ENCODE measurements at places on chromosomes 7 and 10.

DNA sequence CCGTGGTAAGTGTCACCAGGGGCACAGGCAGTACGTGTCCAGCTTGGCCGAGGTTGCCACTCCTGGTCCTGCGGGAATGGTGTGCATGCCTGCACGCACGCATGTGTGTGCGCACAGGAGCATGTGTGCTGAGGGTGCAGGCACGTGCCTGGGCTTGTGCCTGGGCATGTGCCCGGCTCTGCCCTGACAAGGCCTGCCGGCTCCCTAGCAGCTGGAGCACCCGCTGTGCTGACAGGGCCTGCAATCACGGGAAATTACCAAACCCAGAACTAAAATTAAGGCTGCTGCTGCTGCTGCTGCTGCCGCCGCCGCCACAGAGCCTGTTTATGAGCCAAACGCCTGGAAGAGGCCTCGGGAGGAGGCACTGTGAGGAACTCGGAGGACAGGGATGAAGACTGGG, 28.7 kb downstream of the GHRHR start:
- DNase-seq = no peak

DNA sequence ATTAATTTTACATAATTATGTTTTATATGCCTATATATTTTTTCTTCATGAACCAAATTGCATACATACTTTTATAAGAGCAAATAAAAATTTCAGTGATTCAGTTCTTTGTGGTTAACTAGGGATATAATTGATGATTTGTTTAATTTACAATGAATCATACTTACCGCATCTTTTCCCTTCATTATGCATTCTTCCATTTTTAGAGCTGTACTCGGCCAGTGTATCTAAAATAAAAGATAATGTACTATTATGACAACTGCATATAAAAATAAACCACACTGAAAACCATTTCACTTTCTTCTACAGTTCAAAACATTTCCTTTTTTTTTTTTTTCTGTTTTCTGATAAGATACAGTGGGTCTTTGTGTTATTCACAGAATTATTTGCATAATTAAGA, 179.9 kb downstream of the SEMA3E start:
- no peak for DNase-seq

DNA sequence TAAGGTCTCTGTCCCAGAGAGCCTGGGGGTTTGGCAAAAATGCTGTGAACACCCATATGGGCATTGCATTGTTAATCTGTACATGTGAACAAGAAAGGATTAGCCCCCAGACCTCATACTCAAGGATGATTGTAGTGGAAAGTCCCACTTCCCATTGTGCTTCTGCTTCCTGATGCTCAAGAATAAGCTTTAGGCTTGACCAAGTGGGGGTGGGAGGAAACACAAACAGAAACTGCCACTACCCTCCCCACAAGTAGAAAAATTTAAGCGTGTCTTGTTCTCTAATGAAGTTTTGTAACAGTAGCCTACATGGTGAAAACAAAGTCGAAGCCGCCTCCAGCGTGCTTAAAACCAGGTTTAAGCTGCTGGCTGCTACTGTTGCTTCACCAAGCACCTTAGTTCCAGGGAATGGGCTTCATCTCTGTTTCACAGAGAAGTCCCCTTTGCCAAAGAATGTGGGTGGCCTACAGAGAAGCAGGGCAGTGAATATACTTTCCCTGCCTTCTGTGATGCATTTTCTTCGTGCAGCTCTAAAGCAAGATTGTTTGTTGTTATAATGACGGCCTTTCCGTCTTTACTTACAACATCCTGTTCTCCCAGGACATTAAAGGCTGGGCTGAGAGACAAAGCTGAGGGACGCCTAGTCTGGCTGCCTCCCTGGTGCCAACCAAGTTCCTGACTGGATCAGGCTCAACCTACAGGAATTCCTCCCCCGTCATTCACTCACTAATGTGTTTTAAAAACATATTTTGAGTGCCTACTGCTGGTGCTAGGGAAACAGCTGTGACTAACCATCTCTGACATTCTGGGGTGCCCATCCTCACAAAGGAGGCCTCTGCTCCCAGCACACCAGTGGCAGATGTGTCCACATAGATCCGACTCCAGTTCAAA, 32.1 kb upstream of the CCSER2 start:
- DNase-seq = no peak

GRCh38 chr7:112790586-112791003, 402 bp upstream of the TMEM168 start:
- no peak for DNase-seq

DNA sequence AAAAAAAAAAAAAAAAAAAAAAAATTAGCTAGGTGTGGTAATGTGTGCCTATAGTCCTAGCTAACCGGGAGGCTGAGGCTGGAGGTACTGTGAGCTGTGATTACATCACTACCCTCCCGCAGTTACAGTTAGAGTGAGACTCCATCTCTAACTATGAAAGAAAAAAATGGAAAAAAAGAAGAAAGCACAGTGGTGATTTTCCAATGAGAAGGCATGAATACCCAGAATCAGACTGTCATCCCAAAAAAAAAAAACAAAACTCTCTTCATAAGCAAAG, 269.9 kb upstream of the MKLN1 start:
- no peak for DNase-seq

GRCh38 chr7:75937958-75938786, 23.2 kb downstream of the POR start:
- DNase-seq = no peak

DNA sequence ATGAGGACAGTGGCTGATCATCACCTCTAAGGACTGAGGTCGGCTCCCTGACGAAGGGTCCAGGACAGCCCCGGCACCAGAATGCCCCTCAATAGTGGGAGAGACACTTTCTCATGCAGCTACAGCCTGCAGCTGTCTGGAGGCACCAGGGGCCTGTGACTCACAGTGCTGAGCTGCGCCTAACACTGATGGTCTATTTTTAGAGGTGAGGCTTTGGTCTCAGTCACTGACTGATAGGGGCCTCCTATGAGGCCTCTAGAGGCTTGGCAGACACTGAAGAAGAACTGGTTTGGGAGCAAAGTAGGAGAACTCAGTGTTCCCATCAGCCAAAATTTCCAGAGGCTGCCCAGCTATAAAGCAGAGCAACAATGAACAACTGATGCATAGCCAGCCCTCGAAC, 130.1 kb downstream of the COBL start:
- DNase-seq = no peak

- DNase-seq = no peak
These were observed 52.9 kb downstream of the ZNF467 start for GRCh38 chr7:149720372-149721083.

GRCh38 chr7:101234636-101235035, 3.0 kb downstream of the CLDN15 start:
- no peak for DNase-seq

DNA sequence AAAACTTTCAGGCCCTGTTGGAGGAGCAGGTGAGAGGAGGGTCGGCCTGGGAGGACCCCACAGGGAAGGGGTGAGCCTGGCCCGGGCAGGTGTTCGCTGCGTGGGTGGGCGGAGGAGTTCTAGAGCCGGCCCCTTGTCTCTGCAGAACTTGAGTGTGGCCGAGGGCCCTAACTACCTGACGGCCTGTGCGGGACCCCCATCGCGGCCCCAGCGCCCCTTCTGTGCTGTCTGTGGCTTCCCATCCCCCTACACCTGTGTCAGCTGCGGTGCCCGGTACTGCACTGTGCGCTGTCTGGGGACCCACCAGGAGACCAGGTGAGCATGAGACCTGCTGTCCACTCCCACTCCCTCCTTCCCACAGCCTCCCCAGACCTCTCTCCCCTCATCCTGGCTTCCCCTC, 5.6 kb downstream of the ZNHIT1 start:
- DNase-seq = no peak

GRCh38 chr7:5203183-5203537, 13.1 kb downstream of the WIPI2 start:
- DNase-seq = no peak

- DNase-seq = no peak
These were observed 122.3 kb upstream of the CARD11 start for GRCh38 chr7:3165681-3166580.

GRCh38 chr10:87750001-87750671, 67.9 kb downstream of the ATAD1 start:
- no peak for DNase-seq

DNA sequence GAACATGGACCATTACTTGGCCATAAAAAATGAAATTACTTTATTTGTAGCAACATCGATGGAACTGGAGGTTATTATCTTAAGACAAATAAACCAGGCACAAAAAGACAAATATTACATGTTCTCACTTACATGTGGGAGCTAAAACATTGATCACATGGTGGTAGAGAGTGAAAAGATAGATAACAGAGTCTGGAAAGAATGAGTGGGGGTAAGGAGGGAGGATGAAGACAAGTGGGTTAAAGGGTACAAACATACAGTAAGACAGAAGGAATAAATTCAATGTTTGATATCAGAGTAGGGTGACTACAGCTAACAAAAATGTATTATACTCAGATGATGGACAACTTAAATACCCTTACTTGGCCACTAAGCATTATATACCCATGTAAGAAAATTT, 100.0 kb upstream of the WNT16 start:
- no peak for DNase-seq

DNA sequence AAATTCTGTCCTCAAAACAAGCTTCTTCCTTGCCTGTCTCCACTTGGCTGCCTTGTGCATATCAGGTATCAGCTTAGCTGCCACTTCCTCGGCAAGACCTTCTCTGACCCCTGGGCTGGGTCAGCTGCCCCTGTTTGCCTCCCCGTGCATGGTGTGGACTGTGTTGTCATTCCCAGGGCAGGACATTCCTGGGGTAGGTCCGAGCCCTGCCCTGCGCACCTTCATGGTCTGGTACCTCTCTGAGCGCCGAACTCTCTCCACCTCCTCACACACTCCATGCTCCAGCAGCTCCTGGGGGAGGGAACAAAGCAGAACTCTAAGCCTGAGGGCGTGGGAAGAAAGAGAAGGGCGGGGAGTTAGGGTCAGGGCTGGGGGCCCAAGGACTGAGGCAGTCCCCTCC, 3.8 kb downstream of the POLM start:
- no peak for DNase-seq

- no peak for DNase-seq
These were observed 54.5 kb upstream of the PDZD8 start for GRCh38 chr10:117429643-117430265.

DNA sequence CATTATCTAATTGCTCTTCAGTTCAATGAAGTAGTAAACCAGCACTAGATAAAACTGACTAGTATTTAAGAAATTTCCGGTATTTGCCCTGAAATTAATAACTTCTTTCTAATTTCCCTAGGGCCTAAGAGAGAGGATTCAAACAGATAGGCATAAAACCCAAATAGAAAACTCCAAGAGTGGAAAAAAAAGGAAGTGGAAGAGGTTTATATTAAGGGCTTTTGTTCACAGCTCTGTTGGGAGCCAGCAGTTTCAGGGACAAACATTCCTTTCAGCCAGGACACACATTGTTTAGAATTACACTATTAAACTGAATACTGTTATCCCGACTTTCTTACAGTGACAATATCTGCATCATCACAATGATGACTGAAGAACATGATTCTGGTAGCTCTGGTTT, 3.6 kb downstream of the ODAD2 start:
- no peak for DNase-seq

DNA sequence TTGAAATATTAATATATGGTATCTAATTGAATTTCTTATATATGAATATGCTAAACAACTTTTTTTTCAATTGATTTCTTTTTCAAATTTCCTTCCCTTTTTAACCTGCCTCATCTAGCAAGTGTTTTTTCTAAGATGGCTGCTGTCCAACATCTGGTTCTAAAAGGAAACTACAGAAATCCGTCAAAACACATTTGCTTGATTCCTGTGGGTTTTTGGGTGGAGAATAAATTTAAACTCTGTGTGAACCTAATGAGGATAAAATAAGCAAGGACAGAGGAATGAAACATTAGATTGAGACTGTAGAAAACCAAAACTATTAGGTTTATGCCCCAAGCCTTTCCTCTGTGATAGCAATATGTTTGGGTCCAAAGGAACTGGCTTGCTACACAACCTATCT, 75.5 kb upstream of the STARD3NL start:
- no peak for DNase-seq

DNA sequence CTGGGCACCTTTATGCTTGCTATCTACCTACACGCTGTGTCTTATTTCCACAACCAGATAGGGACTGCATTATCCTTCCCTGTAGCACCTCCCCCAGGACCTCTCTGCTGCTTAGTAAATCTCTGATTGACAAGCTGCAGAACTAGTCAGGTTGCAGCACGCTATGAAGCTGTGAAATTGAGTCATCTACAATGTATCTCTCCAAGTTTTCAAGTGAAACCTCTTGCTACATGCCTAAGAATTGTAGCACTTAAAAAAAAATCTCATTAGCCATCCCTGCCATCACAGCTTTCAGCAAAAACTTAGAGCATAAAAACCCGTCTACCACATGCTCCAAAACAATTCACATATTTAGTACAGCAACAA, 69.7 kb upstream of the FGFR2 start:
- DNase-seq = no peak

DNA sequence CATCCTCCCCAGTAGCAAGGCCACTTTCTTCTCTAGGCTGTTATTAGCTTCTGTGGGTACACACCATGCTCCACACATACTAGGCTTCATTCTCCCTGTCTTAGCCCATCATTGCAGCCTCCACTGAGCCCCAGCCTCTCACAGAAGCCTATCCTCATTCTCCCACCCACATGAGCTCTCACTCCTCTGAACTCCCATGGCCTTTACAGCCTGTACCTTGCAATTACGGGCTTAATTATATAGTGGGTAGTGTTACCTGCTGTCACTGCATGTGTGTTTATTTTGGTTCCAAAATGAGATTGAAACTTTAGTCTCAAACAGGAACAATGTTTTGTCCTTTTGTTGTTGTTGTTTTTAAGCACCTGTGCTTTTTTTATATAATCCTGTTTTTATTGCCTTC, 460.0 kb downstream of the KCNMA1 start:
- no peak for DNase-seq

- no peak for DNase-seq
These were observed 173.2 kb downstream of the SEMA3A start for GRCh38 chr7:84021292-84021908.

DNA sequence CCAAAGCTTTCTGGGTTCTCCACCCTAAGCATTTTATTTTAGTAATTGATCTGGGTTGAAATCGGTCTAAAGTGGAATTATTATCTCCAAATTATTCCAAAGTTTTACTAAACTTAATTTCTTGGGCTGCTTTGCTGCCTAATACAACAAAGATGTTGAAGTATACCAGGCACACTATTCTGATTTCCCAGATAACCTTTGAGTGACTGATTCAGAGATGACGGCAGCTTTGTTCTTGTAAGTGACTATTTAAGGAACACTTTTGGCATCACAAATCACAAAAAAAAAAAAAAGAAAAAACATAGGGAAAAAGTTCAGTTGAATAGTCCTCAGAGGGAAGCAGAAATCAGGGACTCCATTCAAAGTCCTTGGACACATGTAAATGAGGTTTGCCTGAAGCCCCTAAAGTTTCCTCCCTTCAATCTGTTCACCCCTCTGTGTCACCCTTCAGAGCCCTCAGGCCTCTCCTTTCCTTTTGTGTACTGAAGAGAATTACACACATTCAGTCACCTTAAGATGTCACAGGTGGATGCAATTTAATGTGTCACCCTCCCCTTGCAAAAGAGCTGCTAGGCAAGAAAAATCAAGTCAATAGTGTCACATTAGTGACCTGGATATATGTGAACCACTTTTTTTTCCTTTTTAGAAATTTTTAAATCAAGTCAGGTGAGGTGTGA, 81.5 kb downstream of the RTKN2 start:
- no peak for DNase-seq

GRCh38 chr10:8088504-8088903, 34.0 kb downstream of the GATA3 start:
- DNase-seq = no peak
